ENCODE measurements at places on chromosomes 4 and X. TPM values are rescaled to one million over a fixed set of nuclear protein-coding genes. Genes with fewer than 3 reads are reported as not detected.

The DMRTC1 gene
- 1.7 TPM for total RNA-seq

The GJB1 gene
- 20.5 TPM for total RNA-seq

The FRMD7 gene
- total RNA-seq, result not detected

The SH3TC1 gene
- 27.8 TPM for total RNA-seq

DNA sequence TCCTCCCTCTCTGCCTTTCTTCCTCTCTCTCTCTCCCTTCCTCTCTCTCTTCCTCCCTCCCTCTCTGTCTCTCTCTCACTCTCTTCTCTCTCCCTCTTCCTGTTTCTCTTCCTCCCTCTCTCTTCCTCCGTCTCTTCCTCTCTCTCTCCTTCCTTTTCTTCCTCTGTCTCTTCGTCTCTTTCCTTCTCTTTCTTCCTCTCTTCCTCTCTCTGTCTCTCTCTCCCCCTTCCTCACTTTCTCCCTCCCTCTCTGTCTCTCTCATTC, 295.3 kb downstream of the ASMT start:
- DNase-seq, result no peak

DNA sequence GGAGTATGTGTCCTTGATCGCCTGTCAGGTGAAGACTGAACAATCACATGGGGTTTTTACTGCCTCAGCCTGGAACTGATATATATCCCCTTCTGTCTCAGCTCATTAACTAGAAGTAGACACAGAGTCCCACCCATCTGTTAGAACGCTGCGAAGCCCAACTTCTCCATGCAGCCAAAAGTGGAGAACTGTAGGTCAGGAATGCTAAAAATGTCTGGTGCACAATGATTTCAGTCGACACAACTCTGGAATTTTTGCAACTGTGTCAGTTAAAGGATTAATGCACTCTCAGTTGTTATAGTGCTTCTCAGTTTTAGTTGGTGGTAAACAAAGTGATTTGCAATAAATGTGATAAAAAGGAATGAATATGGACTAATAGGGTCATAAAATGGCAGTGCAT, 287.2 kb downstream of the INPP4B start:
- no peak for DNase-seq

- DNase-seq, result no peak
Measured at GRCh38 chr4:40251366-40251765, 54.5 kb downstream of the RHOH start.

DNA sequence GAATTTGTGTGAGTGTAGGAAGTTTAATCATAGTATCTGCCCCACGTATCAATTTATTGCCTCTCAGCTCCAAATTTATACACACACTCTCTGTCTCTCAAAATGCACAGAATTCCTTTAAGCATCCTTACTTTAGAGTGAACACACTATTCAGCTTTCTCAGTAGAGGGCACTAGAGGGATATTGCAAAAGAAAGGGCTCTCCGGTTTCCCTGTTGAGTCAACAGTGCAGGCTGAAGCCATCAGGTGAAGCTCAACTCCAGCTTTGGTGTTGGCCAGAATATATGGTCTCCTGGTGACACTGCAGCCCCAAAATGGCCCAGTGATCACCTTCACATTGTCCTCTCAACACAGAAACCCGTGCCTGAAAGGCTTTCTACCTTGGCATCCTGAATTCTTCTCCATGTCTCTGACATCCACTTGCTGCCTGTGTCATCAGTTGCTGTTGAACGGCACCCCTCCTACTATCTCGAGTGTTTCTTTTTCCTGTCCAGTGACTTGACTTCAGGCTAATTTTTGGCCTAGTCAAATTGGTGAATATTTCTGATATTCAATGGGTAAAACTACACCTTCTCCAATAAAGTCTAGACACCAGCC, 670.5 kb downstream of the GABRG1 start:
- no peak for DNase-seq

- DNase-seq, result no peak
Measured at GRCh38 chrX:143165778-143166177, 140.1 kb downstream of the SPANXN4 start.

DNA sequence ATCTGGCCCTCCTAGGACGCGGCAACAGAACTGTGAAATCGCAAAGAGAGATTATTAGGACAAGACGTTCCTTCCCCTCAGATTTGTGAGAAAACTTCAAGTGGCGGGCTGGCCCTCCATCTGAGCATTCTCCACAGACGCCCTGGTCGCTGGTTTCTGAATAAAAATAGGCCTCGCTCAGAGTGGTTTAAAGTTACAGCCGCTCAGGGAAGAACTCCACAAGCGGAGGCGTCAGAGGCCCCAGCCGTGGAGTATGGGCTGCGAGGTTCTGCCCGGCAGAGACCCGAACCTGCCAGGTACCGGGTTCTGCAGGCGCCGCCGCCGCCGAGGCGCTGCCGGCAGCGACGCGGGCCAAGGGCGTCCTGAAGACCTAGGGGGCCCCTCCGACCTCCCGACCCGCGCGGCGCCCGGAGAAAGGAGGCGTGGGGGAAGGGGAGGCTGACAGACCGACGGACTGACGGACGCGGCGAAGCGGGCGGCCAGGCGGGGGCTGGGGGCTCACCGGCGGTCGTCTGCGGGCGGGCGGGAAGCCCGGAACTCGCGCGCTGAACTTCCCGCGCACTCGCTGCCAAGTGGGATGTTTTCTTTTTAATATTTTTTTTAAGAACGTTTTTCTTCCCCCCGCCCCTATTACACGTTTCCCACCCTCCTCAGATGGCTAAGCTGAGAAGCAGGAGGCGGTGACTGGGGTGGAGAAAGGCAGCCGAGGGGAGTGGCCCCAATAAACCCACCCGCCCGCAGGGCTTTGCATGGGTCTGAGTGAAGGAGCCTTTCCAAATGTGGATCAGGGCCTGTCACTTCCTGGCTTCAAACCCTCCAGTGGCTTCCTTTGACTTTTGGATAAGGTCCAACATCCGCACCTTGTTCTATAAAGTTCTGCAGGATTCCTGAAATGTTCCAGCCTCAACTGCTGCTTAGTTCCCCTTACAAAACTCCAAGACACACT, at the start of gene PABPC4L:
TSS of gene PABPC4L (minus strand) at position 574 of the 946 bp plus-strand sequence. CDS start 770 bp downstream, outside the sequence.
- DNase-seq, result no peak

- DNase-seq, result no peak
Measured at GRCh38 chr4:140743194-140743931, 12.8 kb downstream of the TBC1D9 start.

DNA sequence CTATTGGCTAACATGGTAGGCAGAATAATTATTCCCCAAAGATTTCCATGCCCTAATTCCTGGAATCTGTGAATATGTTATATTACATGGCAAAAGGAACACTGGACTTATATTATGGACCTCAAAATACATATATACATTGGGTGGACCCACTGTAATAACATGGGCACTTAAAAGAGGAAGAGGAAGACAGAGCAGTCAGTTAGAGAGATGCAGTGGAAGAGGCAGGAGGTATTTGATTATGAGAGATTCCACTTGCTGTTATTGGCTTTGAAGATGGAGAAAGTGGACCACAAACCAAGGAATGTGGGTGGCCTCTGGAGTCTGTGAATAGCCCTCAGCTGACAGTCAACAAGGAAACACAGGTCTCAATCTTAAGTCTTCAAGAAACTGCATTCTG, 14.0 kb upstream of the ART3 start:
- no peak for DNase-seq

GRCh38 chr4:138788857-138789256, 226.7 kb upstream of the NOCT start:
- no peak for DNase-seq

DNA sequence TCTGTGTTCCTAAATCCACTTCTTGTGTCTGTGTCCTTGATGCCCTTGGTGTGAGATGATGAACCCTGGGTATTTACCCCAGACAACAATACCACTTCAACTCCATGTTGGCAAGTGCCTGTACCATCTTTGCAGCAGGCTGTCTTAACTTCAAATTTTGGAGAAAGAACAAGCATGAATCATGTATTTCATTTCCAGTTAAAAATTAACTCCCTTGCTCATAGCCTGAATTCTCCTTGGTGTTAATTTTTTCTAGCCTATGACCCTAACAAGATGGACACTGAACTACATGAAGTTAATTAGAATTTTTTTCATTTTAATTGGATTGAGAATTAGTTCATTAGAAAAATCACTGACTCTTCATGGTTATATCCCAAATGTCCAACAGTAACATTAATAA, 267.8 kb upstream of the INTU start:
- DNase-seq, result no peak

- DNase-seq, result peak; percentile 67
Measured at GRCh38 chr4:3765271-3766035, 732 bp upstream of the ADRA2C start.

DNA sequence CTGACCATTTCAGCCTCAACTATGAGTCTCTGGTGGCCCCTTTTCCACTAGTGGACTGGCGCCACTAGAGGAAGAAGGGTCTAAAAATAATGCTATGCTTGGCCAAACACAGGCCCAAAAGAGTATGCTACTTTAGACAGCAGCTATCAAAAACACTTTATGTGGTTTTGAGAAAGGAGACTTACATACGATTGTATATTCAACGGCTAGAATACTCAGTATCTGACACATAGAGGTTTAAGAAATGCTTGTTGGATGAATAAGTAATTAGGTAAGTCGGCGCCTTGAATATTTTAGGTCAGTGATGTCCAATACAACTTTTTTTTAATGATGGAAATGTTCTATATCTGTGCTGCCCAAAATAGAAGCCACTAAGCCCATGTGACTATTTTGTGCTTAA, 25.7 kb upstream of the TMPRSS11A start:
- DNase-seq, result no peak

Measured in dorsolateral prefrontal cortex (tissue), 122 donors.